Breast epithelium (tissue), 4 donors: ENCODE measurements at places on chromosomes 5 and 9. TPM values are rescaled to one million over a fixed set of nuclear protein-coding genes. Genes with fewer than 3 reads are reported as not detected.

Gene SLC6A7
- not detected for total RNA-seq

Gene ELOVL7
- 6.1 TPM for total RNA-seq

Gene LIX1
- total RNA-seq, result 0.15 TPM

Gene FCN1
- 5.1 TPM for total RNA-seq

DNA sequence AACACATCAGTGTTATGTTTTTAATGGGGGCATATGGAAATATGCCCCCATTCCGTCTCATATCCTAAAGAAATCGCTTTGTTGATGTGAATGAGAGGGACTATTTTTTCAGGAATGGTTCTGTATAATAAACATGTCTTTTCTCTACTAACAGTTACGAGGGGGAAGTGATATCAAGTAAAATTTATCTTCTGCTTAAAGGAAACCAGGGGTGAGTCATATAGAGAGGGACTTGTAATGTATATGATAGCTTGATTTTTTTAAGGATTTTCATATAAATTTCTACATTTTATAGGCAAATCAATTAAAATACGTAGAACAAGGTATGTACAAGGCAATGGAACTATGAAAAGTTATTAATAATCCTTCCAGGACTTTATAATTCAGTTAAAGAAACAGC lies 207.1 kb downstream of the SEMA5A start:
- H3K4me1 ChIP-seq, result no peaks in the 10 kb centered on the region
- H3K4me3 ChIP-seq, result no peak overlapping the region
- H3K27ac ChIP-seq, result no peak overlapping the region
- H3K27me3 ChIP-seq, result no peaks in the 10 kb centered on the region
- no peaks in the 10 kb centered on the region for H3K36me3 ChIP-seq

GRCh38 chr9:120379611-120380010 lies 200.4 kb downstream of the CDK5RAP2 start:
- no peak for DNase-seq
- H3K36me3 ChIP-seq, result no peaks in the 10 kb centered on the region
- no peak overlapping the region for H3K27ac ChIP-seq
- H3K4me1 ChIP-seq, result no peaks in the 10 kb centered on the region

GRCh38 chr5:465591-466403 lies 22.8 kb downstream of the EXOC3 start:
- DNase-seq, result no peak
- H3K4me1 ChIP-seq, result no peaks in the 10 kb centered on the region
- H3K27me3 ChIP-seq, result no peaks in the 10 kb centered on the region
- no peak overlapping the region for H3K27ac ChIP-seq
